ENCODE measurements at places on chromosomes 2 and 18.

DNA sequence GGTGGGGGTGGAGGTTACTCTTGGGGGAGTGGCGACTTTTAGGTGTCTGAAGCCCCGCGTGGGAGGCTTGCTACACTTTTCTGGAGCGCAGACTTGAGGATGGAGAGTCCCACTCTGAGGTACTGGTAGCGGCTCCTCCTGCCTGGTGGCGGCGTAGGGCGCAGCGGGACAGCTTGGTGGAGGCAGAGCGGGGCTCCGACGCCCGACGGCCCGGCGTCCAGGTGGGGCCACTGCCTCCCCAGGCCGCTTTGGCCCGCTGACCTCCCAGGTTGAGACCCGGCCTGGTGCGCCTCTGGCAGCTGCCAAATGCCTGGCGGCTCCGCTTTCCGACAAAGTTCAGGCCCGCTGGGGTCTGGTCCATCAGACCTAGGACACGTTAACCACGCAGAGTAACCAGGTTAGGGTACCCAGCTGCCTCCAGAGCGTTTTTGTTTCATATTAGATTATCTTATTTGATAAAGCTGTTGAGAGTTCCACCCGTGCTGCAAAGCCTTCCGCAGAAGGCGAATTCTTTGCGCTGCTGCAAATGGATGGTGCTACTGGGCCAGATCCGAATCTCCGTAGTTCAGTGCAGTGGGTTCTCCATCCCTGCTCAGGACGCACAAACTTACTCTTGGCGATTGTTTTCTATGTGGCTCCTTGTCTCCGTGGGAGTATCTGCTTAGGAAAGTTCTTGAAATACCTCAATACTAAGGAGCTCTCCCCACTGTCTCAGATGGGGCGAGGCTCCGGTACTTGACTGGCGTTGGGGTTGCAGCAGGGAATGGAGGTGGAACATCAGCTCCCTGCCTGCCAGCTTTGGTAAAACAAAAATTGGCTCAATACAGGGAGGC lies 405.9 kb downstream of the XIRP2 start:
- DNase-seq = no peak

DNA sequence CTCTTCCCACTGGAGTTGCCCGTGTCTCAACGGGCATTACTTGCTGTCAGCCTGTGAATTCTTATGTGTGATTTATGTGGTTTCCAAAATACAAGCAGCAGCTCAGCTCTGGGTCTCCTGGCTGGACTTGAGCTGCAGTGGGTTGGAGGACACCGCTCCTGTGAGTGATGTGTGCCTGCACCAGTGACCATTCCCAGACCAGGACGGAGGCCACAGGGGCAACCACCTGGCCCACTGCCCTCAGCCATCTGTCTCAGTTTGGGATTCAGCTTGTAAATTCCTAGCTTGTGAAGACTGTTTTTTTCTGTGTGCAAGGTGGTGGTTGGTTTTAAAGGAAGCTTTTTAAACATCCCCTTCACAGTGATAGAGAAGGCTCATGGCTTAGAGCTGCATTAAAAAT lies 261.0 kb downstream of the BCL2 start:
- DNase-seq = no peak

GRCh38 chr2:39524756-39525635 lies 87.9 kb upstream of the MAP4K3 start:
- no peak for DNase-seq

DNA sequence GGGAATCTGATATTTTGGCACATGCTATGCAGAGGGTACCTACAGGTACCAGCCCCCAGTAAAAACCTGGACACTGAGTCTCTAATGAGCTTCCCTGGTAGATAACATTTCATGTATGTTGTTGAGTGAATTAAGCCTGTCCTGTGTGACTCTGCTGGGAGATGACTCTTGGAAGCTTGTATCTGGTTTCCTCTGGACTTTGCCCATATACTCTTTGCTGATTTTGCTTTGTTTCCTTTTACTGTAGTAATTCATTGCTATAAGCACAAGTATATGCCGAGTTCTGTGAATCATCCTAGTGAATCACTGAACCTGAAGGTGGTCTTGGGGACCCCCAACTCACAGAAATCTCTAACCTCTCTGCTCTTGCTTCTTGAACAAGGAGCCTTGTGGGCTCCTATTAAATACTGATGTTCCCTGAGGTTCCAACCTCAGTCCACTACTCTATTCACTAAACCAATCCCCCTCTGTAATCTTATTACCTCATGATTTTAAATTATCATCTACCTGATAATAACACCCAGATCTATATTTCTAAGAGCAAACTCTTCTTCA lies 94.3 kb upstream of the WDSUB1 start:
- DNase-seq = no peak

GRCh38 chr2:195337597-195337996 lies 319.4 kb upstream of the SLC39A10 start:
- no peak for DNase-seq

- DNase-seq = no peak
Measured at GRCh38 chr2:45096996-45097395, 87.7 kb upstream of the SIX2 start.

DNA sequence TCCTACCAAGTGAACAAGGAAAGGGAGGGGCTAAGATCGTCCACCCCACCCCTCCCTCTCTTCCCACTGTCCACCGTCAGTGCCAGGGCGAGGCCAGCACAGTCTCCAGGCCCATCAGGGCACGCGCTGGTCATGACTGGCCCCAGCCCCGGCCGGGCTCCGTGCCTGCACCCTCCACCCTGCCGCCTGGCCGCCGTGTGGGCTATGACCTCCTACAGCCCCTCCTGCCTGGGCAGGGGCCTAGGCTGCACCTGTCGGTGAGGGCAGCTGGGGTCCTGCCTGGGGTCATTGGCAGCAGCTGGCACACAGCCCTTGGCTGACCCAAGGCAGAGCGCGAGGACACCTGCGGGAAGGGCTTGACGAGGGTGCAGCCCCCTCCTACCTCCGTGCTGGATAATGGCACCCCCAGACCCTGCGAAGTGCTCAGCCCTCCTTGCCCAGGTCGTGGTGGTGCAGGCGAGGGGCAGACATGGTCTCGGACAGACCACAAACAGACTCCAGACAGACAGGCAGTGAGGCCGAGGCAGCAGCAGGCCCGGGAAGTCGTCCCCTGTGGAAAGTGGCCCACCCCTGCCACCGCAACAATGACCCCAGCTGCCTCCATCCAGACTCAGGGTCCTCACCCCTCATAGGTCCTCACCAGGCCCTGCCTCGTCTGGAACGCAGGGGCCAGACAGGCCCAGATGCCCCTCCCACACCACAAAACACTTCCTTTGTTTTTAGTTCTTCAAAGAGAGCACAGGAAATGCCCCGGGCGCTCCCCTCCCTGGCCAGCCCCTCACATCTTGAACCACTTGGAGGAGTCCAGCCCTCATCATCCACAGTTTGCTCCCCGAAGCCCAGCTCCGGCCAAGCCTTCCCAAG lies 43.1 kb upstream of the GPC1 start:
- DNase-seq = peak; percentile 61

DNA sequence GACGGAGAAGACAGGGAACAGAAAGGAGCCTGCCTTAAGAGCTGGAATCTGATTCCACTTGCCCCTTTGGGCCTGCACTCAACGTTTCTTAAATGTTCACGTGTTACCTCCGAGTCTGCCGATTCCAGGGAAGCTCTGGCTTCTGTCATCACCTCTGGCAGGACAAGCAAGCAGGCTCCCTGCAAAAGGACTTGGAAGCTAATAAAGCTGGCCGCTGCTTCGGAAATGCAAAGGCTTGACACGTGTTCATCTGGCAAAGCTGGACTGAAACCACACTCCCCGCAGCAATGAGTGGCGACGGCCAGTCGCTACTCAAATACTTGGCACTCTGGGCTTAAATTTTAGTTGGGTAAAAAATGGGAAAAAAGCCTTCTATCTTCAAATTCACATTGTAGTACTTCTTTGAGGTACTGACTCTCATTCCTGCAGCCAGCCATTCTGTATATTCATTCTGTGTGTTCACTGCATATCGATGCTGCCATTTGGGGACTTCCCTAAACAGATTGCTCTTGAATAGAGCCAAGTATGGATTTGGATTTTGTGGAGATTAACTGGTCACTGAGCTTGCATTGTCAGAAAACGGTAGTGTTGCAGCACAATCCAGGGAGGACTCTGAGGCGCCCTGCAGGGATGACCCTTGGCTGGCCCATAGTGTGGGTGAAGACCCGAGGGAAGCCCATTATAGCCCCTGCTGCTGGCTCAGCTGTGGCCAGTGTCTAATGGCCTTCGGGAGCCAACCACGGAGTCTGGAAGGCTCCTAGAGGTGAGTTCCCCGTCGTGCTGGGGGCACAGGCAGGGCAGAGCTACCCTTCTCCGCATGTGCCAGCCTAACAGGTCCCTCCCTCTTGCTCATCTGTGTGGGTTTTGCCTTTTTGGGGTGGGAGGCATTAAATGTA lies 231.5 kb downstream of the PRKCE start:
- no peak for DNase-seq

DNA sequence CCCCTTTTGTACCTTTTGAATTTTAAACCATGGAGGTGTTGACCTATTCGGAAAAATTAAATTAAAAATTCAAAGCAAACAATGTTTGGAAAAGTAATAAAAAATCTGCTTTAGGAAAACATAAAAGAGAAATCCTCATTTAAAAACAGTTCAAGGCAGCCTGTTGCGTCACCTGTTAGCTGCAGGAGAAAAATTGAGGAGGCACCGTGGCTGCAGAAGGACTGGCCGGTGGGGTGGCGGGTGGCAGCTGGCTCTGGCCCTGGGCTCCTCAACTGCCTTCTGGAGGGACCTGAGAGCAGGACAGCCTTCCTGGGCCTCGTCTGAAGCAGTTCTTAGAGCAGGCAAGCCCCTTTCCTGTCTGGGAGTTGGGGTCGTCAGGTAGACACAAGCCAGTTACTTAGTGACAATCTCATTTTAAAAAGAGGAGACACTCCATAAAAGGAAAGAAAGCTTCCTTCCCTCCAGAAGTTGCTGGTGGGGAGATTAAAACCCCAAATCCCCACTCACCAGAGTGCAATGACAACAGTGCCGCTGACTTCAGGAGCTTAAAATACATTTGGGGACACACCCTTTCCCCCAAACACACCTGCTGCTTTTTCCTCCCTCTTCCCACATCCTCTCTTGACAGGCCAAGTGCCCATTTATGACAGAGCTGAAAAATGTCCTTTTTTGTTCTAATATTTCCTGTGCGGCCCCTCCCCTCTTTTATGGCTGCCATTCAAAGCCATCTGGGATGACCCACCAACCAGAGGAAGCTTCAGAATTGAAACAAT lies 9.7 kb downstream of the ZBTB7C start:
- no peak for DNase-seq

- DNase-seq = no peak
Measured at GRCh38 chr2:207390302-207391095, 139.3 kb upstream of the CREB1 start.

DNA sequence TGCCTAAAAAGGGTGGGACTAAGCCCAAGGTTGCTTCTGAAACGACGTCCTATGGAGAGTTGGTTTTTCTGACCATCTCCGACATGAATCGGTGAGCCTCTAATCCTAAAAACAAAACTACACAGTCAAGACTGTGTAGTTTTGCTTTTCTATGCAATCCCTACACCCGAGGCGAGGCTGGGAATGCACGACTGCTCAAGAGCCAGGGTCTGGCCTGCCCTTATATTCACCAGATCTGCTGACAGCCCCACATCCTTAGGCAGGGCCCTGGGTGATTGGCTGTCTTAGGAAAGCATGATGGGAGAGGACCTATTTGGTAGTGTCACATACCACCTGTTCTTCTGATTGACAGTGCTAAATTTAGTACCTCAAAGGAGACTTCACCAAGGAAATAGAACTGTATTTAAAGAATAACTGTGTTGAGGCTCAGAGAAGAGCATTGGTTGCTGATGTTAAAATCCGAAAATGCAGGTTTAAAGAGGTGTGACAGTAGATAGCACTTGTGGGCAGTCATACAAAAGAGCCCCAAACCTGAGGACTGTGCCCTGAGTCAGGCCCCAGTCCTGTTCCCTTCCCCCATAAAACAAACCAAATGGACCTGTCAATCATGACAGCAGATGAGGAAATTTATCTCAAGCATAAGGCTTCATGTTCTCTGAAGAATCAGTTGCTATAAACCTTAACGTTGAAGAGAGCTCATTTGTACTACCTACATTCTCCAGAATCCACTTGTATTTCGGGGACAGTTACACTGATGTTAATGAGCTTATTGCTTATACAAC lies at the start of gene TTN:
Gene TTN, minus strand, starts transcription at position 197 of the 782 bp plus-strand sequence. CDS start 2,781 bp downstream, outside the sequence.
- DNase-seq = no peak

DNA sequence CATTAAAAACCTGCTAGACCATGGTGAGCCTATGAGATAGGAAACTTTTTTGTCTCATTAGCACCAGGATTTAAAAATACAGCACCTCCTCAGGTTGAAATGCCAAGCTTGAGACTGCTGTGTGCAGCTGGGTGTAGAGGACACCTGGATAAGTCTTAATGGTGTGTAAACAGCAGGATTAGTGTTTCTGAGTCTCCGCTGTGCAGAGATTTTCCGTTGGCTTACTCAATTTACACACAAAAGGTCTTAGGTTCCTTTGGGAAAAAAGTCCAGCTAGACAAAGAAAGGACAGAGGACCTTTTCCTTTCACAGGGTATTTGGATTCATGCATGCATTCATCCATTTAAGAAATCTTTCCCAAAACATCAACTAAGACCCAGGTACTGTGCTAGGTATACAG lies 168.1 kb downstream of the NRXN1 start:
- no peak for DNase-seq

GRCh38 chr2:231387904-231388724 lies 7.4 kb upstream of the B3GNT7 start:
- peak; percentile 75 for DNase-seq

- DNase-seq = no peak
Measured at GRCh38 chr2:62406573-62407043, 99.4 kb downstream of the TMEM17 start.

DNA sequence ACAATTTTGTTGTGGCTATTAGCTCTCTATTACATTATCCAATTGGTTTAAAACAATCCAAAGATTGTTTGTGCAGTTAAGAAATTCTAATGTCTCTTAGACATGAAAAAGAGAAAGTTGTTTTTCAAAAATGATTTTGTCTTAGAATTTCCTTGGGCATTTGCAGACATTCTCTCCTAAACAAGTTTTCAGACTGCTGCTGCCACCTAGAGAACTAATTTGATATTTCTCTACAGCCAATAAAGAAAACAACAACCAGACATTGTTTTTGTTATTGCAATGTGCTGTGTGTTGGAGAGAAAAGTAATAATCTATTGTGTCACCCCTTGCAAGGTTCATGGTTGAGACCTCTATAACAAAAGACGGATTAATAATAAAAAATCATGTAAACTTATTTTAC lies 119.0 kb upstream of the SYT4 start:
- DNase-seq = no peak

GRCh38 chr2:12326449-12327190 lies 390.1 kb upstream of the TRIB2 start:
- no peak for DNase-seq

DNA sequence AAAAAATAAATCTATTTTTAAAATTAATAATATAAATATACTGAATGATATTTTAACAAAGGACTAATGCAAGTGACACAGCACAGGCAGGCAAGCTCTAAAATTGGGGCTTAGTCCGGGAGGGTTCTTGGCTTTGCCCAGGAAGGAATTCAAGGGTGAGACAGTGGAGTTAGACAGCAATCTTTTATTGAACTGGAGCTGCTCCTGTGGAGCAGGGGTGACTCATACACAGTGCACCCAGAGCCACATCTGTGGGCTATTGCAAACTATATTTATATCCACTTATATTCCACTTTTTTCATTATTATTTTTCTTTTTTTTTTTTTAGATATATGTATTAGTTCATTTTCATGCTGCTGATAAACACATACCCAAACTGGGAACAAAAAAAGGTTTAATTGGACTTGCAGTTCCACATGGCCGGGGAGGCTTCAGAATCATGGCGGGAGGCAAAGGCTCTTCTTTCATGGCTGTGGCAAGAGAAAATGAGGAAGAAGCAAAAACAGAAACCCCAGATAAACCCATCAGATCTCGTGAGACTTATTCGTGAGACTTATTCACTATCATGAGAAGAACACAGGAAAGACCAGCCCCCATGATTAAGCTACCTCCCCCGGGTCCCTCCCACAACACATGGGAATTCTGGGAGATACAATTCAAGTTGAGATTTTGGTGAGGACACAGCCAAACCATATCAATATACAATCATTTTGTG lies 437.1 kb downstream of the BCL11A start:
- DNase-seq = peak; percentile 53
